C1 segment of cervical spinal cord (tissue), 14 donors: ENCODE measurements at places on chromosomes 3 and 15.

DNA sequence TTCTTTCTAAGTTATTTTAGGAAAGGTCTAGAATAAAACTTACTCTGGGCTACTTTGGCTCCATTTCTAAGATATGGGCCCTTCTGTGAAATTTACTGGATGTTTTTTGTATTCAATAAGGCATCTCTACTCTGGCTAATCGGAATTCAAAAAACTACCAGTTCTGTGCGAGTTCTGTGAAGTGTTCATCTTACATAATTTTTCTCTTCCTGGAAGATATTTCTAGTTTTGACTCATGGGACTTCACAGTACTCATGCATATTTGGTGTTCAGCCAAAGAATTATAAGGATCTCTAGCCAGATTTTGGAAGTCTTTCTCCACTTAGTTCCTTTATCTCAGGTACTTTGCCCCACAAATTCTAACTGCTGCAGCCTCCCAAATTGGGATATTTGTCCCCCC, 46.4 kb upstream of the MBNL1 start:
- DNase-seq = no peak

DNA sequence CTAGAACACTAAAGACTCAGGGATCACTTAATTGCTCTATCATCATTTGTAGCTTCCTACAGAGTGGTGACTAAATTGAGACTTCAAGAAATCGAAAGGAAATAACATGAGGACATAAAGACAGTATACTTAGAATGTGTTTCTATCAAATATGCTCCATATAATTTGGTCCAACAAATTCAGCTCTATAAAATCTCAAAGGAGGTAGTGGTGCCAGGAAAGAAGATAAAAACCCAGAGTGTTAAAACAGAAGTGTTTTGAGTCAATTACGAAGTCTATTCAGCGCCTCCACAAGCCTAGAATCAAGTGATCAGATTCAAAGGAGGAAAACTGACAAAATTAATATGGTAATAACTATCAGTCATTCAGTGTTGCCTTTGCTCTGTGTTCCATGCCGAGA, 22.9 kb downstream of the MAGI1 start:
- no peak for DNase-seq

DNA sequence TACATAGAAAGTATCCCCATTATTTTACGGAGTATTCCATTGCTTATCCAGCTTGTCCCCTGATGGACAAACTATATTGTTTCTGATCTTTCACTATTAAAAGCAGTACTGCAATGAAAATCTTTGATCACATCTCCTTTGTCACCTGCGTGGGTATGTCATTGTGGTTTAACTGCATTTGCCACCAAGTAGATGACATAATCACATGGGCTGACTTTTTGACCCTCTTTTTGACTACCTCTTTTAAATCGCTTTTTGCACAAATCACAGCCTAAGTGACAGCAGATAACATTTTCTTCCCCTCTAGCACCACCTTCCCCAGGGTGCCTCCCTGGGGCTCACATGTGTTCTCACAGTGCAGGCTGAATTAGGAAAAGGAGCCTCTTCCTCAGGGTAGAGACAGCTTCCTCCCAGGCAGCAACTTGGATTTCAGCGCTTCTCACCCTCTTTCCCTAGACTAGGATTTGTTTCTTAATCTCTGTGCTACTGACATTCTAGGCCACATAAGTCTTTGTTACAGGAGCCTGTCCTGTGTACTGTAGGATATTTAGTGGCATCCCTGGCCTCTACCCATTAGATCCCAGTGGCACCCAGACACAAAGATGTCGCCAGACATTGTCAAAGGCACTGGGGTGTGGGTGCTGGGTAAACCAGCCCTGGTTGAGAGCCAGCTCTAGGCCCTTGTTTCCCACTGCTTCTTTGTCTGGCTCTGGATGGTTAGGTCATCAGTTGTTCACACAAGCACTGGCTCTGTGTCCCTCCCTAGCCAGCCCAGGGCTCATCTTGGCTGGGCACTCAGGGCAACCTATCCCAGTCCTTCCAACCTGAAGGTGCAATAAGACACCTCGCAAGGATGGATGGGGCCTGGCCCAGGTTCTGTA, 1.3 kb upstream of the RBP1 start:
- peak; percentile 22 for DNase-seq

DNA sequence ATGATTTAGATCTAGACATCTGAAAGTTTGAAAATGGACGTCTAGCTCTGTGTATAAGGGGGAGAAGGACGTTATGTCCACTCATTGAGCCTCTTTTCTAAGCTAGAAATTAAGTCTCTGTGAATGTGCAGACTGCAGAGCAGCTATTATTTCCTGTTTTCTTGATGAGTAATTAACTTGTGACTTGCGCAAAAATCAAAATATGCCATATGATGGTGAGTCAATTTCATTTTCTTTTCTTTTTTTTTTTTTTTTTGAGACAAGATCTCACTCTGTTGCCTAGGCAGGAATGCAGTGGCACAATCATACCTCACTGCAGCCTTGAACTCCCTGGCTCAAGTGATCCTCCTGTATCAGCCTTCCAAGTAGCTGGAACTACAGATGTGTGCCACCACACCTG, 14.1 kb downstream of the LACTB start:
- DNase-seq = no peak

DNA sequence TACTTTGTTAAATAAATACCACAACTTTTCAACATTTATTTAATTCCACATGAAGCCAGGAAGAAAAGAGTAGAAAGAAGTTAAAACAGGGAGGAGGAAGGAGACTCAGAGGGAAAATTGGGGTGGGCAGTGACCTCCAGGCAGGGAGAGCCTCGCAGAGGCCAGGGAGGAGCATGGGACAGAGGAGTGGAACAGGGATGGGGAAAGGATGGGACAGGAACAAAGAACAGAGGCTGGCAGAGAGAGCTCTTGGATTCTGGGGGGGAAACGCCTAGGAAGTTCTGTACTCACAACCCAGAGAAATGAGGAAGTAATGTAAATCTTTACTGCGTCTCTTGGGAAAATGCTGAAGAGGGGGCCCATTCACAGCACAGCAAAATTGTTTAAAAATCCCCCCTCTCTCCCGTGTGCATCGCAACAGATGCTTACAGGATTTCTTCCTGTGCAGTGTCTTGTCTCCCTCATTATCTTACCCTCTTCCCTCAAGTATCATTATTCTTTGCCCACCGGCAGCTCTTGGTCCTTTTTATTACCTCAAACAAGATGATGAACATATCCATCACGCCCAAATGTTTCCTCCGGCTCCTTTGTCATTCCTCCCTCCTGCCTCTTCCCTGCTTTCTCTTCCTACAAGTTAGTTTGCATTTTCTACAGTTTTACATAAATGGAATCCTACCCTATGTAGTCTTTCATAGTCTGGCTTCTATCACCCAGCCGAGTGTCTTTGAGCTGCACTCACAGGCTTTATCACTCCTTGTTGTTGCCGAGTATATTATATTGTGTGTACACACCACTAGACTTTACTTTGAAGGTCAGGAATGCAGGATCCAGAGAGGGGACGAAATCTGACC, 65.5 kb downstream of the ARHGAP31 start:
- DNase-seq = no peak

DNA sequence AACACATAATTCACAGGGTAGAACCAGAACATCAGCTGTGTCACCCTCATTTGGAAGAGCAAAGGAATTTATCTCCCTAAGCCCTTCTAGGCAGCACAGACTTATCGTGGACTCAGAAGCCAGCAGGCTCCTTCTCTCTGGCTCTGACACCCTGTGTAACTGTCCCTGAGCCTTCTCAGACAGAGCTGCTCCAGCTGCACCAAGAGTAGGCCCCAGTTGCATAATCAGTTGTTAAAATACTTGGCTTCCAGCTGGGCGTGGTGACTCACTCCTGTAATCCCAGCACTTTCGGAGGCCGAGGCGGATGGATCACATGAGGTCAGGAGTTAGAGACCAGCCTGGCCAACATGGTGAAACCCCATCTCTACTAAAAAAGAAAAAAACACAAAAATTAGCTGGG, 49.4 kb upstream of the ACVR2B start:
- DNase-seq = no peak

GRCh38 chr15:34679291-34679690, 75.5 kb downstream of the GJD2 start:
- no peak for DNase-seq

DNA sequence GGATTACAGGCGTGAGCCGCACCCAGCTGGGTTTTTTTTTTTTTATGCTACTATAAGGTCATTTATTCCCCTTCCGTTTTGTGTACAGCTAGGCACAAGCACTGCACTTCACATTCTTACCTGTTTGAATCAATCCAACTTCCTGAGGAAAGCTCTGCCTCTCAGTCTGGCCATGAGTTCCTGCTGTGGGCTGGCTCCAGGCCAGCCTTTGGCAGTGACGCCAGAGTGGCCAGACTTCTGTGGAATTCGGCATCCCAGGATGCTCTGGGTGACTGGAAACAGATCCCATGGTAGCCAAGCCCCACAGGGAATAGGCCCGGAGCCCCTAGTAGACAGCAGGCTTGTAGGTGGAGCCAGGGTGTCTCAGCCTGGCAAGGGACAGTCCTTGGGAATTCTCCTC, 21.5 kb upstream of the TIMP4 start:
- DNase-seq = no peak

- DNase-seq = no peak
Observed at GRCh38 chr3:189981668-189982067, 139.0 kb downstream of the P3H2 start.
